IPS-NIHi11 (cell line): ENCODE measurements at places on chromosomes 16 and 17.

DNA sequence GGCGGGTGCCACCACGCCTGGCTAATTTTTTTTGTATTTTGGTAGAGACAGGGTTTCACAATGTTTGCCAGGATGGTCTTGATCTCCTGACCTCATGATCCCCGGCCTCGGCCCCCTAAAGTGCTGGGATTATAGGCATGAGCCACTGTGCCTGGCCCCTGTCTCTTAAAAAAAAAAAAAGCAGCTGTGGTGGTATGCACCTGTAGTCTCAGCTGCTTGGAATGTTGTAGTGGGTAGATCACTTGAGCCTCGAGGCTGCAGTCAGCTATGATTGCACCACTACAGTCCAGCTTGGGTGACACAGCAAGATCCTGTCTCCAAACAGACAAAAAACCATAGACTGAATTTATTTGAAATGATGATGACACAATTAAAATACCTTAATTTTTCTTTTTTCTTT is 24.3 kb downstream of the CDK12 start:
- DNase-seq: no peak

GRCh38 chr16:4917117-4917516 is 19.8 kb downstream of the PPL start:
- DNase-seq: no peak

DNA sequence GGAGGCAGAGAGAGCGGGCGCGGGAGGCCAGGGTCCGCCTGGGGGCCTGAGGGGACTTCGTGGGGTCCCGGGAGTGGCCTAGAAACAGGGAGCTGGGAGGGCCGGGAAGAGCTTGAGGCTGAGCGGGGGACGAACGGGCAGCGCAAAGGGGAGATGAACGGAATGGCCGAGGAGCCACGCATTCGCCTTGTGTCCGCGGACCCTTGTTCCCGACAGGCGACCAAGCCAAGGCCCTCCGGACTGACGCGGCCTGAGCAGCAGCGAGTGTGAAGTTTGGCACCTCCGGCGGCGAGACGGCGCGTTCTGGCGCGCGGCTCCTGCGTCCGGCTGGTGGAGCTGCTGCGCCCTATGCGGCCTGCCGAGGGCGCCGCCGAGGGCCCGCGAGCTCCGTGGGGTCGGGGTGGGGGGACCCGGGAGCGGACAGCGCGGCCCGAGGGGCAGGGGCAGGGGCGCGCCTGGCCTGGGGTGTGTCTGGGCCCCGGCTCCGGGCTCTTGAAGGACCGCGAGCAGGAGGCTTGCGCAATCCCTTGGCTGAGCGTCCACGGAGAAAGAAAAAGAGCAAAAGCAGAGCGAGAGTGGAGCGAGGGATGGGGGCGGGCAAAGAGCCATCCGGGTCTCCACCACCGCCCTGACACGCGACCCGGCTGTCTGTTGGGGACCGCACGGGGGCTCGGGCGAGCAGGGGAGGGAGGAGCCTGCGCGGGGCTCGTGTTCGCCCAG is 1.2 kb upstream of the CBX4 start:
- no peak for DNase-seq

DNA sequence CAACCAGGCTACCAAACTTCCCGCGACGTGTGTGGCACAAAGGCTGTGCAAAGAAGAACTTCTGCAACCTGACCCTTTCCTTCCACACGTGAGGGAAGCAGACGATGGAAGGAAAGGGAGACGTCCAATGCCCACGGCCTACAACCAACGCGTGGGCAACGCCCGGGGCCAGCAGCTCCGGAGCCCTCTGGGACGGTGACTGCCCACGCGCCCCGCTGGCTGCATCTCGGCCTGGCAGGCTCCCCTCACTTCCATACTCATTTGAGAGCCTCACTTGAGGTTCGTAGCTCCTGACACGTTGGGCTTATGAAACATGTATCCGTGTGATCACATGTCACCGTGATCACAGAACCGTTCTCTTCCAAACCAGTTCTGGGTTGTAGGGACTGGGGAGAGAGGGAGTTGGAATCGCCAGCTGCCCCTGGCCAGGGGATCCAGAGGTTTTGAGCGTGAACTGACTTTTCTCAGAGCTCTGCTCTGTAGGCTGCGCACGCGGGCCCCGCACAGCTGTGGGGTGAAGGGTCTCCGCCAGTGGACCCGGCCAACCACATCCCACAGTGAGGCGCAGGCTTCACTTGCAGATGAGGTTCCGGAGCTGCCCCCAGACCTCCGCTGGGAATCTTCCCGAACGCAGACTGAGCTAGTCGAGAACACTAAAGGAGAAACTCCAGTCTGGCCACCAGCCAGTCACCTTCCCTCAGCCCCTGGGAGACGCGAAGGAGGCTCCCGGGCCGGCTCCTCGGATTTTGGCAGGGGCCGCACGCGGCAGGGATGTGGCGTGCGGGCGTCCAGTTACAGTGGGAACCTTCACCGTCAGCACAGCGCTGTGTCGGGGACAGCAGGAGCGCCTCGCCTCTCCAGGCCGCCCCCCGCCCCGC is 1.0 kb downstream of the LMF1 start:
- no peak for DNase-seq

DNA sequence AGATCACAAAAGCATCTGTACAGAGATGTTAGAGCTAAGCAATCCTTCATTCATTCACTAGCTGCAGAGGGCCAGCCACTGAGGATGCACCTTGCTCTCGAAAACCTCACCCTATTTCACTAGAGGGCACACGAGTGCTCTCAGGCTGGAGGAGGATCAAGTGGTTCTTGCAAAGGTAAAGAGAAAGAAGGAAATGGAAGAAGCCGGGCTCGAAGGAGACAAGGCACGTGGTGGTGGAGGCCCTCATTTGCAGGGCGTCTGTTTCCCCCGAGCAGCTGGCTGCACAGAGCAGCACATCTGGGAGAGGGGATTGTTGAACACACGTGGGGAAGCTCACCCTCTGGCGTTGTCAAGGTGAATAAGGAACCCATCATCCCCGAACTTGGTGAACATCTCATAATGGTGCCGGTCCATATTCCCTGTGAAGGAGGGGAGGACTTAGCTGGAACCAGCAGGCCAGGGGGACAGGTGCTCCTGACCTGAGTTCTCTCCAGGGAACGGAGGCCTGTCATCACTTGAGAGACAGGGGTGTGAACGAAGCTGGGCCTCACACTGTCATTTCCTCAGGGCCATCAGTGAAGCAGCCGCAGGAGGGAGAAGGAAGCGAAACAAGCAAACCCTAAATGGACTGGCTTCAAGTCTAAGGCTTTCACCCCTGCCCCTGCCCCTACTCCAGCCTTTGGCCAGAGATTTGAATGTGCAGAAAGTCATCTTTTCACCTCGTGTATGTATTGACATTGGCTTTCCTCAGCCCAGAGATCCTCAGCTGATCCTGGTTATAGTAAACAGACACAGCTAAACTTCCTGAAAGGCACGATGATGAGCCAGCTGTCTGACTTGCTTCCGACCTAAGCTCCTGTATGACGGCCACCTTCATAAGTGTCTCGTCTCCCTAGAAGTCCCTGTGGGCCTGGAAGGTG is 27.6 kb downstream of the PRKAR1A start:
- no peak for DNase-seq

- DNase-seq: no peak
Measured at GRCh38 chr17:62713086-62713881, 85.8 kb downstream of the MRC2 start.

DNA sequence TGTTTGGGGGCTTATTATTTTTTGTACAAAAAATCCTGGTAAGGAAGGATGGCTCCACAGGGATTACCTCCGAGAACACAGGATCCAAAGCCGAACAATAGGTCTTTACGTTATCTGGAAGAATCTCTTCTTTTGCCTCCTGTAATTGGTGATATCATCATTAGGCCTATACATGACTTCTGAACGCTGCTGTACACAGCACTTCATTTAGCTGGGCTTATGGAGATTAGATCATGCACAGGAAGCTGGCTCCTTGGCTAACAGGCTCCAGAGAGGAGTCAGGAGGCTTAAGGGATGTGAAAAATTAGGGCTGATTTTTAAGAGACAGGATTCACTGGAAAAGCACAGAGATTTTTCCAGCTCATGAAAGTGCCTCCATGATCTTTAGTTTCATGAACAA is 54.7 kb downstream of the TANGO6 start:
- no peak for DNase-seq

GRCh38 chr16:6888531-6888930 is 444.1 kb upstream of the RBFOX1 start:
- no peak for DNase-seq

DNA sequence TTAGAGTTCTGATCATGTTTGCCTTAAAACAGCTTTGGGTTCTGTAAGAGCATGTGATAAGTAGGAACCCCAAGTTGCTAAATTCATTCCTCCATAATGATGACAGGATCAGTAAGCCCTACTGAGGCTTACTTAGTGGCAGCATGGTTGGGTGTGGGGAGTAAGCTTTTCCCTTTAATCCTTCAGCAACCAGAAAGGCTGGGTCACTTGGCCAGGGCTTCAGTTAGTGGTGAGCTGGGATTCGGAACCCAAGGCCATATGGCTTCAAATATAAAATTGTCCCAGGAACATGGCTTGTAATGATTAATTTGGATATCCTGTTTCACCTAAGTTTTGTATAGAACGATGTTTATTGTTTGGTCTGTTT is 850 bp downstream of the GINS3 start:
- peak; percentile 26 for DNase-seq

- no peak for DNase-seq
Measured at GRCh38 chr17:68734931-68735330, 133.8 kb upstream of the FAM20A start.

DNA sequence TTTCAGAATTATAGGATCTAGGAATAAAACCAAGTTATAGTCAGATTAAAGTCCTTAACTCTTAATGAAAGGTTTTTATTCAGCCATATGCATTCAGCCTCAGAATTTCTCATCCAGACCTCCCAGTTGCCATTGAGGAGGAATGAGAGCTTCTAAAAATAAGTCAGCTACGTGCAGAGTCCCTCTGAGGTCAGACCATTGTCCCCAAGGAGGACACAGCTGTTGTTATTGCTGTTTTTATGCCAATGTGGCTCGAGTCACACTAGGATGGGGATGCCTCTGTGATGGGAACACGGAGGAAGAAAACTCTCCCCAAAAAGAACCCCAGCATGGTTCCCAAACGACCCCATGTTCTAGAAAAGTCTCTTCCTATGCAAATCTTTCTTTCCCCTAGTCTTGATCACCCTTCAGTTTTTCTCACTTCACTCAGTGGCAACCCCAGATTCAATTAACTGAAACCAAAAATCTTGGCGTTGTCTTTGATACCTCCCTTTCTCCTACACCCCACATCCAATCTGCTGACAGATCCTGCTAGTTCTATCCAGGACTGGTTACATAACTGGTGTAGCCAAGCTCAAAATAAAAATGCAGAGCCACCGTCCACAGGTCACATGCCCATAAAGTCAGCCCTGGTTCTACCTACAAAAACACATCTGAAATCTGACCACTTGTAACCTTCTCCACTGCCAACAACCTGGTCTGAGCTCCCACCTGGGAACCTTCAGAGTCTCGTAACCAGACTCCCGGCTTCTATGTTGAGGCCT is 138.2 kb upstream of the ERCC4 start:
- no peak for DNase-seq

GRCh38 chr16:70421473-70422311 is 17.2 kb downstream of the ST3GAL2 start:
- no peak for DNase-seq

DNA sequence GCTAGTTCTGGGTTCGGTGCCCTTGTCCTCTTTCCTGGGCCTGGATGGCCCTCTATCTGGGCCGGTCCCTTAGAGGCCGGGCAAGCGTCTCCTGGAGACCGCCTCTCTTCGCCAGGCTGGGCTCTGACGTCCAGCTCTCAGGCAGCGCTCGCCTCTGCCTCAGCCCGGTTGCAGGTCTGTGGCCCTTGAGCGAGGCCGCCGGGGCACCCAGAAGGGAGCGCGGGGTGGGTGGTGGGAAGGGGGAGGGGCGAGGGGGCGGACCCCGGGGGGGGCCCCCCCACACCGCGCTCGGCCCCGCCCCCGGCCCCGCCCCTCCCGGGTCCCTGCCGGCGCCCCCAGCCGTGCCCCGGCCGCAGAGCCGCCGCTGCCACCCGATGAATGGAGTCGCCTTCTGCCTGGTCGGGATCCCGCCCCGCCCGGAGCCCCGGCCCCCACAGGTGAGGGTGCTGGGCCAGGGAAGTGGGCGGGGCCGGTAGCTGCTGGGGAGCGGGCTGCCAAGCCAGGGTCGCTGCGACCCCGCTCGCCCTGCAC is at the start of gene ARHGAP23:
ARHGAP23 (plus strand) TSS at position 353 of the 531 bp plus-strand sequence; CDS start at position 375, 22 bp downstream.
- DNase-seq: peak; percentile 81

GRCh38 chr17:35052780-35053179 is 10.7 kb downstream of the RFFL start:
- no peak for DNase-seq

DNA sequence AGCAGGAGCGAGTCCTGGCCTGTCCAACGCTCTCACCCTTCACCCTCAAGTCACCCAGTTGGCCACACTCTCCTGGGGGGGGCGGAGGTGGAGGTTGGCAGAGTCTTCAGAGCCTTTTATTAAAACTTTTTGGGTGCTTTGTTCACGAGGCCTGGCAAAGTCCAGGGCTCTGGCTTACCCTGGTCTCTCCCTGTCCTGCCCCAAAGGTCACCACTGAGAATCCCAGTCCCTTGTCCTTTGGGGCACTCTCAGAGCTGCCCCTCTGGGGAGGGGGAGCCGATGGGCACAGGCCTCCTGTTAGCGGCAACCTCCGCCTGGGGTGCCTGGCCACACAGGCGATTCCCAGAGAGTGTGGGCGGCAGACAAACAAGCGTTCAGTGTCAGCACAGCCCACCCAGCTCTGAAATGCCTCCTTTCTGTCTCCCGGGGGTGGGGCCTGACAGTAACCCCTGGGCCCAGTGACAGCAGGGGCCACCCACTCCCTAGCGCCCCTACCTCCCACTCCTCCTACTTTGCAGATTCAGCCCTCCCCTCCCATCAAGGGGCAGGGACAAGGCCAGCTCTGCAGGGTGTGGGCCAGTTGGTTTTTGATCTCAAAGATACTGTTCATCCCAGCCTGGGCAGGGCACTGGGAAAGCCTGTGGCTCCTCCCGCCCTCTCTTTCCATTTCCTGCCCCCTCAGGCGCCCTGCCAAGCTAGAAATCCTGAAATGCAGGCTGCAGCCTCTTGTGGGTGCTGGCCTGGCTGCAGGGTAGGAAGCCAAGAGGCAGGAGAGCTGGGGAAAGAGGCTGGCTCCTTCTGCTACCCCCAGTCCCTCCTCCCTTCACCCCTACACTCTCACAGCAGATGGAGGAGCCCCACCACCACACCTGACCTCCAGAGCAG is 36.6 kb upstream of the EMP2 start:
- DNase-seq: peak; percentile 63

DNA sequence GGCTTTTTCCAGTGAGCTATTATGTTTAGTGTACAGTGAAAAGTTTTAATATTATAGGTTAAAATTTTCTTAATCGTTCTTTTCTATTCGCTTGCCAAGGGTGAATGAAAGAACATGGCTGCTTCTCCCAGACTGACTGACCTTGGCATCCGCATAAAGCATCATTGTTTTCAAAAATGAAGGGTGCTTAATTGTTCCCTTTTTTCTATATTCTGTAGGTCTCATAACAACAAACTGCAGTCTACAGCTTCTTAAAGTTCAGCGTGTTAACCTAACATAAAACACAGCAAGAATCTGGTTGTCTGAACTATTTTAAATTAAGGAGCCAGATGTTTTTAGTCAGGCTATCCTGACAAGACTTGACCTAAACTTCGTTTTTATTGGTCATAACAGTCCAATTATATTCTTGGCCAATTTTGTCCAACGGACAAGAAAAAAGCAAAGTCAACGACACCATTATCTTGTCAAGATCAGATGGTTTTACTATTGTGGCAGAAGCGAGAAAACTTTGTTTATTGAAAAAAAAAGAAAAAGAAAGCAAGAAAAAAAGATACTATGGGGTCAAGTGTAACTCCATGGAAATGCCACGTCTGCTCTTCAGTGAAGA is 14.1 kb downstream of the C17orf58 start:
- no peak for DNase-seq
